ENCODE measurements at places on chromosomes 16 and 17.

GRCh38 chr16:9465161-9465560, 373.7 kb downstream of the HAPSTR1 start:
- no peak for DNase-seq

- no peak for DNase-seq
These were observed 18.3 kb upstream of the EFCAB13 start for GRCh38 chr17:47305302-47305923.

DNA sequence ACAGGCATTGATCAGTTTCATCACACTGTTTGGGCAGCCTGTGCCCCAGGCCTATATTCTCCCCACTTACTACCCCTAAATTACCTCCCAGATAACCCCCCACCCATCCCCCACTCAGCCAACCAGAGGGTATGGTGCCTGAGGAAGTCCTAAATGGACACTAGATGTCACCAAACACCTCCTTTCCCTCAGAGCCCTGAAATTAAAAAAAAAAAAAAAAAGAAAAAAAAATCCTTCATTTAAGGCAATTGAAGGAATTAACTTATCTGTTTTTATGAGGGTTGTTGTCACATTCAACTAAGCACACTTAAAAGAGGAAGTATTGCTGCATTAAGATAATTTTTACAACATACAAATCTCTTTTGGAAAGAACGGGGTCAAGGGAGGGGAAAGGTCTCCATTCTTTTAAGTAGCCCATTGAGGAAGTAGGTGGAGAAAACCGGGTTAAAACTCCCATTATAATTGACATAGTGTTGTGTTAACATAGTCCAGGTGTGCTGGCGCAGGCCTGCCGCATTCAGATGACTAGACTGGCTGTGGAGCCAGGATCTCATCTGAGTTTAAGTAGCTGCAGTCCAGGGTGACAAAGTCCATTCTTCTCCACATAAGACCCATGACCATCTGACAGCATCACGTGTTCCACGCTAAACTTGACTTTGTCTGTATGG, 46.3 kb downstream of the SNX11 start:
- no peak for DNase-seq

DNA sequence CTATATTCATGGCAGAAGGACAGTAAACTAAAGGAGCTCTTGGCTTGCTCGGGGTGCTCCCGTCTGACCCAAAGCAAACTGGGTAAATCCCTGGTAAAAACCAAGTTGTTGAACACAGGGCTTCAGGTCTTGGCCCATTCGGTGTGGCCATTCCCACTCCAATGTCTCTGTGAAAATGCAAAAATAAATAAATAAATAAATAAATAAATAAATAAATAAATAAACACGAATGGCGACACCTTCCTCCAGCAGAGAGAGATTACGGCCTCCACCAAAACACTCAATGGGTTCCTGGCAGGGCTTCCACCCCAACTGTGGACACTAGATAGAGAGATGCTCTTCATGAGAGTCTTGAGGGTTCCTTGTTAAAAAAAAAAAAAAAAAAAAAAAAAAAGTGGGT, 325.3 kb downstream of the SOX9 start:
- DNase-seq, result no peak

DNA sequence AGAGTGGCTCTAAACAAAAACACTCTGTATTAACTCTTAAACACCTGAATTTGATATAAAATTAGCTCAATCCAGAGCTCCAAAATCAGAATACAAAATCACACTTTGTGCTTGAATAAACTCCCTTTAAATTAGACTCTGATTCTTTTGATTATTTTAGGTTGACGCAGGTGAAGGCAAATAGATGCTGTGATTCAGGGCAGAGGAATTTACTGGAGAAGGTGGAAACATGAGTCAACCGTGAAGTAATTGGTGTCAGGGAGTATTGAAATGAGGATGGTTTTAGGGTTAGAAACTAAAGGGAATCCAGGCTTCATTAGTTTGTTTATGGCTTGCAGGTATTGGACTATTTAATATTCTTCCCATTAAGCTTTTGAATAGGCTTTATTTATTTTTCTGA, 37.1 kb upstream of the TEKT1 start:
- DNase-seq, result no peak

- DNase-seq, result no peak
These were observed 11.3 kb upstream of the GCSH start for GRCh38 chr16:81107511-81107910.

DNA sequence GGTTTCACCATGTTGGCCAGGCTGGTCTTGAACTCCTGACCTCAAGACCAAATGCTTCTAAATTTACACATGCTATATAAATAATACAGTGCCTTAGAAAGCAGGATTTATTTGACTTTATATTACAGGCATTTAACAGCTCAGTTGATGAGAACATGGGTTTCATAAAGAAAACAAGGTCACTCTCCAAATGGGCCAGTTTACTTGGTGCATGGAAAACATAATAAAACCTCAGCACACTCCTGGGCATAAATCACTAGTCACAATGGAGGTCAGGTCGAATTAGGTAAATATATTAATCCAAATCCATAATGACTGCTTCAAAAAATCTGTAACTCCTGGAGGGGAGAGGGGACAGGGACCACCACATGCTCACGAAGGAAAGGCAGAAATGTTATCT, 24.5 kb downstream of the APPBP2 start:
- no peak for DNase-seq

DNA sequence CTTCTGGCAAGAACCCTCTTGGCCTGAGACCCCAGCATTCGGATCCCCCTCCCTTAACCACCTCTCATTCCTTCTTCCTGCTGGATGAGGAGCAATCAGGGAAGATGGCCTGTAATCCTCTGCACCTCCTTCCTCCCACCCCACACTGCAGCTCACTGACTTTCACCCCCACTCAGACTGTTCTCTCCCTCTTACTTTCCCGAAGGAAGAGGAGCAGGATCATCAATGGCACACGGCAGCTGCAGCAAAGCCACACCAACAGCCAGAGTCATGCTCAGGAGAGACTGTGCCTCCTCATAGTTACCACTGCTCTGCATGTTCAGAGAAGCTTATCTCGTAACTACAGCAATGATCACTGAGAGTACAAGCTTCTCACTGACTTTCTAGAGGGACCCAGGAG, 10.1 kb upstream of the TMEM101 start:
- no peak for DNase-seq

GRCh38 chr17:76830987-76831715, 37.1 kb upstream of the MGAT5B start:
- DNase-seq, result no peak

GRCh38 chr16:56277075-56277474, 85.8 kb downstream of the GNAO1 start:
- DNase-seq, result no peak

GRCh38 chr16:48054881-48055601, 100.8 kb downstream of the ABCC12 start:
- no peak for DNase-seq

DNA sequence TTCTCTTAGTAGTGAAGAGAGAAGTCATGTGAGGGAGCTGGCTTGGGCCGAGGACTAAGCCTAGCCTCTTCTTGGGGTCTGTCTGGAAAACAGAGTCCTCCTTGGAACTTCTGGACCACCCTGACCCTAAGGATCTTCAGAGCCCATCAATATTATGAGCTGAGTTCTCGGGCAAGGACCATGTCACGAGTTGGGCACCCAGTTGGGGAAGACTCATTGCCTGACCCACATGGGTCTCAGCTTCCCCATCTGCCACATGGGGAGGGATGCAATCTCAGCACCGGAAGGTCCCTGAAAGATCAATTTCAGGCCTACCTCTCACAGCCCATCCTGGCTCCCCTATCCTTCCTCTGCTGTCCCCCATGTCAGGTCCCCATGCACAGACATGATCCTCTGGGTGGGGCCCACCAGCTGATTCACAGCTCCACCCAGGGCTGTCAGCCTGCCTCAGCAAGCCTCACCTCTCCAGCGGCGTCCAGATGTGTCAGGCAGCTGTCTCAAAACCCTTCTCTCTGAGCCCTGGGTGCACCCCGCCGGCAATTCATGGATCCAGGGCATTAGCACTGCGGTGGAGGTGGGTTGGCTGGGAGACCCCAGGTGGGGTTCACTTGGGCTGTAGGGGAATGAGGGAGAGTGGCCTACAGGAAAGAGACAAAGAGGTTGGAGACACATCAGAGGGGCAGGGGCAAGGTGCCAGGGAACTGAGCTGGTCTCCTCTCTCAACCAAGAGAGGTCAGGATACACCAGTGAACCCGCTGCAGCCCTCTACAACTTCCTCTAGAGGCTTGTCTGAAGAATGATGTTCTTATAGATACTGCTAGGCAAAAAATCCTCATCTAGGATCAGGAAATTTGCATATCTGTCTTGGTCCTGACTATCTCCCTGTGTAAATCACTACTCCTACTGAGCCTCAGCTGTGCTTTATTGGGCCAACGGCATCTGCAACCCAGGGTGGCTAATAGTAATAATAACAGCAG, 1.8 kb downstream of the NLRP1 start:
- DNase-seq, result no peak

DNA sequence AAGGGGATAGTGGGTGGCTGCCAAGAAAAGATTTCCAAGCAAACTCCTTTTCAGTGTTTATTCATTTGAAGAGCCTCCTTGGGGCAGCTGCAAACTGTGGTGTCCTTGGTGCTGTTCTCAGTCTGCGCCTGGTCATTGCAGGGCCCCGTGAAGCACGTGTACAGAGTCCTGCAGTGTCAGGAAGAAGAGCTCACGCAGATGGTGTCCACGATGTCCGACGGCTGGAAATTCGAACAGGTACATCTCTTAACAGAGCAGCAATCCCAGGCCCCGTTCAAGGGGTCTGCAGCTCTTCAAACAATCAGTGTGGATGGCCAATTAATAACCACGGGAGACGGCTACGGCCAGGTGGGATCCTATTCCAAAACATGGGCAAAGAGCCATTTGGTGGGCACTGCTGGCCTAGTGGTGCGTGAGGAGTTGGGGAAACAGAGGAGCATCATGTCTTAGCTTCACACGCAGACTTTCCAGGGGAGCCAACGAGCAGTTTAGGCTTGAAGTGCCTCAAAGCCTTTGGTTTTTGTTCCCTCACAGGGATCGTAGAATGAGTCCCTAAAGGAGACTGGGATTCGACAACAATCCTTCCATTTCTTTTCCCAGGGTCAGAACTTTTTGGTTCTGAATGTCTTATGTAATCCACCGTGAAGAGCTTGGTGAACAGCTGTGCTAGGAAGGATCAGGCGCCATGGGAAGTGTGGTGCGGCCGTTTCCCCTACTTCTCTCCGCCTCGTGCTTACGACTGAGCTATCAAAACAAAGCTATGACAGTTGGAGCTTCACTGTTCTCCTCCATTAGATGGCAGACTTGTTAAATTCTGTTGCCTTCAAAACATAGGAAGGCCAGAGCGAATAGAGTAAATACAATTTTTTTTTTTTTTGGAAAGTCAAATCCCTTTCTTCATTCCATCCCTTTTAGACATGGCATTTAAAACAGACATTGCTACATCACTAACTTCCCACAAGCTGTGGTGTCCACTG, 12.6 kb downstream of the KCTD2 start:
- no peak for DNase-seq

GRCh38 chr16:2740476-2740875, 12.0 kb upstream of the SRRM2 start:
- DNase-seq, result no peak

- DNase-seq, result no peak
These were observed 57.4 kb upstream of the COX10 start for GRCh38 chr17:14011740-14012405.

DNA sequence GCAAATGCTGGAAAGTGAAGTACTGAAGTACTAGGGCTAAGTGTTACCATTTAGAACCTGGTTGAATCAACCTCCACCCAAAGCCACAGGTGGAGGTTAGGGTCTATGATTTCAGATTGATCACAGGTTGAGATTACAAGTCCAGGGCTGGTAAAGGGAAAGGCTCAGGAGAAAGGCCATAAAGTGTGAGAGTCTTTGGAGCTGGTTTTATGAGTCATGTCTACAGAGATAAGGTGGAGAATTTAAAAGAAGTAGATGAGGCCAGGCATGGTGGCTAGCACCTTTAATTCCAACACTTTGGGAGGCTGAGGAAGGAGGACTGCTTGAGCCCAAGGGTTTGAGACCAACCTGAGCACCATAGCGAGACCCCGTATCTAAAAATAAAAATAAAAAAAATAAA, 221.7 kb upstream of the CDH11 start:
- no peak for DNase-seq

DNA sequence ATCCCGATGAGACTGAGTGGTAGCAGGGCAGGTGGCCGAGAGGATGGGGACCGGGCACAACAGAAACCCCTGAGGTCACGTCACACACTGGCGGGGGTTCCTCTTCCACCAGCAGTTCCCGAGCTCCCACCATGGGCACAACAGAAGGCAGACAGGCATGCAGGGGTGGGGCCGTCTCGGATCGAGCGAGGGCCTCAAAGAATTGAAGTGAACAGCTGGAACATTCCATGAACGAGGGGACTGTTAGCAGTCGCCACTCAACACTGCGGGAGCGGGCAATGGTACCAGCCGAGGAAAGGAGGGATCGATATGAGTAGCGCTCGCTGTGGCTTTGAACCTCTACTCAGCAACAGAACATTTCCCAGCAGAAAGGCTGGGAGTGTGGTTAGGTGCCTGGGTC, 5.3 kb downstream of the CEP131 start:
- DNase-seq, result no peak

GRCh38 chr16:50183316-50183715, 30.2 kb downstream of the TENT4B start:
- no peak for DNase-seq

GRCh38 chr17:74744714-74745547, 3.5 kb upstream of the NHERF1 start:
- DNase-seq, result peak; percentile 75

GRCh38 chr16:17460890-17461289, 9.9 kb downstream of the XYLT1 start:
- DNase-seq, result no peak

DNA sequence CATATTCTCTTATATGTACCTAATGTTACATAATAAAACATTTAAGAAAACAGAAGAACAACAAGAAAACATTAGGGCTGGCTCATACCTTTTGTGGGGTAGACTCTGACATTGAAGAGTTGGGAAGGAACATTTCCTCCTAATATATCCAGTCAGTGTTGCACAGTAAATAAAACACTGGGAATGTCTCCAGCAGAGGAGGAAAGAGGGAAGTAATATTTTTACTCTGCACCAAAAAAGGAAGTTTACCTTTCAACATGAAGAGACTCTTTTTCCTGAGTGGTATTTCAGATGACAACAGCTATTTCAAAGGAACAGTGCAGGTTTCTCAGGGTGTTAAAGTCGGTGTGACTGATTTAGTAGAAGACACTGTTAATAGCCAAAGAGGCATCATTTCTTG, 31.9 kb downstream of the EPN2 start:
- DNase-seq, result no peak

DNA sequence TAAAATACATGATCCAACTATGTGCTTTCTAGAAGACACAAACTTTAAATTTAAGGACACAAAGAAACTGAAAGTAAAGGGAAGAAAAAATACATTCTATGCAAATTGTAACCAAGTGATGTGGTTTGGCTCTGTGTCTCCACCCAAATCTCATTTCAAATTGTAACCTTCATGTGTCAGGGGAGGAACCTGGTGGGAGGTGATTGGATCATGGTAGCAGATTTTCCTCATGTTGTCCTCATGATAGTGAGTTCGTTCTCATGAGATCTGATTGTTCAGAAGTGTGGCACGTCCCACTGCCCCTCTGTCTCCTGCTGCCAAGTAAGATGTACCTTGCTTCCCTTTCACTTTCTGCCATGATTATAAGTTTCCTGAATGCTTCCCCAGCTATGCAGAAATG, 15.0 kb downstream of the OR1A1 start:
- DNase-seq, result no peak

All from stimulated activated CD8-positive, alpha-beta memory T cell treated with anti-CD3 and anti-CD28 coated beads, Interleukin-4, amount 100 ng/mL, for 1 hour (primary cell).